ENCODE measurements at places on chromosomes 7 and 10.

DNA sequence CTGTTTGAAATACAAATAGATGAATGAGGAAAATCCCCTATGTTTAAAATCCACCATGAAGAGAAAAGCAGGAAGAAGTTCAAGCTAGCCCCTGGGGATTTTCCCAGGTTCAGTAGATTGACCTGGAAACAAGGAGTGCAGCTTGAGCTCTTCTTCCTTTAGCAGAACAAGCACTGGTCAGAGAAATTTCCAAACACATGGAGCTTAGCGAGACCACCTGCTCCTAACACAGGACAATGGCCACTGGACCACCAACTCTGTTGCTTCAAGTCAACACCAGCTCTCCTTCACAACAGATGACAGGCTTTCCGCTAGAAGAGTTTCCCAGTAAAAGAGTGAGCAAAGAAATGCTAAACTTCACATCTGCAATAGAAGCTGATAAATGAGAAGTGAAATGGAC lies 9.4 kb upstream of the FBXW4 start:
- DNase-seq: no peak

- no peak for DNase-seq
Measured at GRCh38 chr10:88733215-88733614, 26.6 kb upstream of the LIPN start.

GRCh38 chr7:96241855-96242254 lies 80.0 kb downstream of the SLC25A13 start:
- no peak for DNase-seq

DNA sequence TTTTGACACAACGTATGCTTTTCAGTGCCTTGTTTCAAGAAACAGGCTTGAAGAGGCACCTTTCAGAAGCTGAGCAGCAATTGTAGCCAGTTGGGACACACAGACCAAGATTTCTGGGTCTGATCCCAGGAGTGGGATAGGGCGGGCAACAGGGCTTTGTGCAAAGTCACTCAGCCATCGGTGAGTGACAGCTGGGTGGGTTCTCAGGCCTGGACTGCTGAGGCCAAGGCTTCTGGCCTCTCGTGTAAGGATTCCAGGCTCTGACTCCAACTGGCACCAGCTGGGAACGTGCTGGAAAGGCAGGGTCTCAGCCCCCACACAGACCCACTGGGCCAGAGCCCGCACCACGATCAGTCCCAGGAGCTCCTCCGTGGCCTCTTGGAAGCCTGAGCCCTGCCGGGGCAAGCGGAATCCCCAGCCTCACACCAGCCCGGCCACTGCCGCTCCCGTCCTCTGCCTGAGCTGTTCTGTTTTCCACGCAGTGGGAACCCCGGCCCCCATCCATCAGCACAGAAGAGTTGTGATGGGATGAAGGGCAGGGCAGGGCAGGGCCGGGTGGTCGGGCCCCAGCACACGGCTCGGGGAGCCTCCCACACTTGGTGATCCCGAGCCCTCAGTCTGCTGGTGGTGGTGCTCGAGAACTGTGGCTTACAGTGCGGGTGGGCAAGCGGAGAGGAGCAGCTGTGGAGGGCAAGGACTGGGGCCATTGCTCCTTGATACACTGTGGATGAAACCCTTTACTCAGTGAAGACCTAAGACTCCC lies 46.8 kb downstream of the VIPR2 start:
- DNase-seq: no peak

DNA sequence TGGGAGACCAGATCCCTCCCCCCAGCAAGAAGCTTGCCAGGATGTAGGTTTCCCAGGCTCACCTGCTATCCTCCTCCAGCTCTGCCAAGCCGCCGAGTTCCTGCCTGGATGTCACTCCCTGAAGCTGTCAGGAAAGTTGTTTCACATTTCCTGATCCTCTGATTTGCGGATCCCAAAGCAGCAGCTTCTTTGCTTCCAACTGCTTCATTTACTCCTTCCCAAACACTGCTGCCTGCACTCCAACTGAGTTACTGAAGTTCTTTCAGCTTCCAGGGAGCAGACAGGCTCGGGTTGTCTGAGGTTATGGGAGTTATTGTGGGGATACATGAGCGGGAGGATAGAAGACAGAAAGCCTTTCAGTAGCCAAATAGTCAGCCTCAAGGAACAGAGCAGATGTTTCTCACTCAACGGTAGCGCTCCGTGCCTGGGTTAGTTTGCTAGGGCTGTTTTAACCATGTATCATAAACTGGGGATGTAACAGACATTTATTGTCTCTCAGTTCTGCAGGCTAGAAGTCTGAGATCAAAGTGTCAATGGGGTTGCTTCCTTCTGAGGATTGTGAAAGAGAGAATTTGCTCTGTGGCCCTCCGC lies 516.0 kb downstream of the REEP3 start:
- no peak for DNase-seq

DNA sequence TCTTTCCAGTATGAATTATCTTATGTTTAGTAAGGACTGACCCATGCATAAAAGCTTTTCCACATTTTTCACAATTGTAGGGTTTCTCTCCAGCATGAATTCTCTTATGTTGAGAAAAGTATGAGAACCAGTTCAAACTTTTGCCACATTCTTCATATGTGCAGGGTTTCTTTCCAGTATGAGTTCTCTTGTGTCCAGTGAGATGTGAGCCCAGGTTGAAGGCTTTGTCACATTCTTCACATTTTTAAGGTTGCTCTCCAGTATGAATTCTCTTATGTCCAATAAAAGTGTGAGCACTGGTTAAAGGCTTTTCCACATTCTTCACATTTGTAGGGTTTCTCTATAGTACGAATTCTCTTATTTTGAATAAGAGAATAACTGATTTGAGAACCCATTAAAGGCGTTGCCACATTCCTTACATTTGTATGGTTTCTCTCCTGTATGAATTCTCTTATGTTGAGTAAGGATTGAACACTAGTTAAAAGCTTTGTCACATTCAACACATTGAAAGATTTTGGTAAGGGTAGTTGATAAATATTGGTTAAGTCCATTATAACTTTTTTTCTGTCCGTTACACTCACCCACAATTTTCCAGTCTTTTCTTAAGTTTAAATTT lies 911.0 kb upstream of the ZNF722 start:
- DNase-seq: no peak

DNA sequence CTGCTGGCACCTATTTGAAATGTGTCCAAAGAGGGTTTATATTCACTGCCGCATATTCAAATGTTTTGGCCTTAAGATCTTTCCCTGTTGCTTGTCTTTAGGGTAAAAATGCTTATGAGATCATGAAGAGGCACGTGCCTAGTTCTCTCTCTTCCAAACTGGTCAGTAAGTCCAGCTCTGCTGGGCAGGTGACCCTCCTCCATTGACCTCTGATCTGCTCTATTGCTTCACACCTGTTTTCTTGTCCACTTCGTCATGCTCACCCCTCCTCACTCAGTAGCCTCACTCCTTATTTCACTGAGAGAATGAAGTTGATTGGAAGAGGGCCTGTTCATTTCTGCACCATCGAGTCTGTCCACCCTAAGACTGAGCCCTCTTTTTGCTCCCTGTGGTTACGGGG lies 140.5 kb upstream of the COBL start:
- no peak for DNase-seq

DNA sequence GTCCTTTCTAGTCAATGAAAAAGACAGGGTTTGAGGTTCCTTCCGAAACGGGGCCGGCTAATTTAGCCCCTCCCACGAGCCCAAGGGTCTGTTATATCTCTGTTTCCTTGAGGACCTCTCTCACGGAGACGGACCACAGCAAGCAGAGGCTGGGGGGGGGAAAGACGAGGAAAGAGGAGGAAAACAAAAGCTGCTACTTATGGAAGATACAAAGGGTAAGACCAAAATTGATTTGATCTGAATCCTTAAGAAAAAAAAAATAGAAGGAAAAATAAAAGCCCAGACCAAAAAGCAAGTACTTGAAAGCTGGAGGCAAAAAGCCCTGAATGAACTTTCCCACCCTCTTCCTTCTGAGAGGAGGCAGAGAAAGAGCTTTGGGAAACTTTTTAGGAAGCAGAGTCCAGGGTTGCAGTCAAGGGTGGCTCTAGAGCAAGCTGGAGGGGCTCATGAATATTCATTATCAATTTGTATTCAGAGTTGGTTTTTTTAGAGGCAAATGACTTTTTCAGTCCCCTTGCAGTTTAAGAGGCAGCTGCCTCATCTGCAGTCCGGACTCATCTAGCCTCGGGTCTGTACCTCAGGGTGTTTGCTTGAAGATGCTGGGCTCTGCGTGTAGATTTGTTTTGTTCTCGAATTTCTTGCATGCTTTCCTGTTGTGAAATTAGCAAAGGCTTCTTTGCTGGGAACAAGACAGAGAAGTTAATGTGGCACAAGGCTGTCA lies at the start of gene ENTPD1:
Gene ENTPD1 (plus strand): TSS at position 123 of the 721 bp plus-strand sequence. CDS start 77 bp downstream, at position 200.
- no peak for DNase-seq
